HT1080 (cell line): ENCODE measurements at places on chromosomes 13 and 19.

DNA sequence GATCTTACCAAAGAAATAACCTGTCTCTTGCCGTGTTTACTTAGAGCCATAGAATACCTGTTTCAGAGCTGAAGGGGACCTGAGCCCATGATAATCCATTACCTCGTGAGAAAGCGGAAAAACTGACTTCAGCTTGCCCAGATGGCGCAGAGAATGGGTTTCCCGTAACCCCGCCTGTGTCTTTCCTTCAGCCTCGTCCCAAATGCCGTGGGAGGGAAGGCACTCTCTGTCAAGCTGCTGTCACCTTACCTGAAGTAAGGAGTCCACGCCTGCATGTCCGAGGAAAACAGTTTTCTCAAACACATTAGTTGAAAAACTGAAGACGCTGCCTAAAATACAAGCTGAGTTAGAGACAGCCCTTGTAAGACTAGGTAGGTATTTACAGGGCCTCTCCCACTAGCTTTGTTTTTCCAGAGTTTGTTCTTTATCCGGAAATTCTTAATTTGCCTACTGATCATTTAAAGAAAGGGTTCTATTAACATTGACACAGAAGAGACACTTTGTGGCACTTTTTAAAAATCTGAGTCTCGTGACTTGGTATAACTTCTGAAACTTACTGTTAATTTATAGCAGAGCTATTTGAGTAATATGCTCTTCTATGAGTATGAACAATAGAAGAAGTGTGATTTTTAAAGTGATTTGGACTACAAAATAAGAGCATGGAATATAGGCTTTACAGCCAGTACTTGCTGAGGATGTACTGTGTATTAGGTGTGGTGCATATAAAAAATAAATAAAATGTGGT, 1.3 kb upstream of the INTS6 start:
- DNase-seq, result peak; percentile 5

GRCh38 chr13:76667551-76667950, 218.7 kb downstream of the KCTD12 start:
- DNase-seq, result peak; percentile 26

DNA sequence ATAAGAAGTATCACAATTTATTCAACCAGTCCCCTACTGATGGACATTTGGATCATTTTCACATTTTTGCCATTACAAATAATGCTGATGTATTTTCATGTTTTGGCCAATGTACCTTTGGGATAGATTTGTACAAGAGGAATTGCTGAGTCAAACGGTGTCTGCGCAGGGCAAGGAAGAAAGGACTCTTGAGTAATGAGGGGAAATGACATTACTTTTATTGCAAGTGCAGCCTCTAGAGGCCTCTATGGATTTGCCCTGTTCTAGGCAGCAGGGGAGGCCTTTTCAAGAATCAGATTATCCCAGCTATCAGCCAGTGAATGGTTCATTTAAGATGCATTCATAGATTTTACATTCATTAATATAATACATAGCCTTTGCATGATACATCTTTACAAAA, 32.9 kb upstream of the GTF3A start:
- DNase-seq, result no peak

GRCh38 chr13:73300718-73301425, 242.1 kb downstream of the KLF5 start:
- no peak for DNase-seq

- no peak for DNase-seq
Measured at GRCh38 chr13:66795636-66796035, 434.5 kb downstream of the PCDH9 start.

GRCh38 chr19:47427241-47428176, 8.2 kb upstream of the MEIS3 start:
- peak; percentile 63 for DNase-seq

DNA sequence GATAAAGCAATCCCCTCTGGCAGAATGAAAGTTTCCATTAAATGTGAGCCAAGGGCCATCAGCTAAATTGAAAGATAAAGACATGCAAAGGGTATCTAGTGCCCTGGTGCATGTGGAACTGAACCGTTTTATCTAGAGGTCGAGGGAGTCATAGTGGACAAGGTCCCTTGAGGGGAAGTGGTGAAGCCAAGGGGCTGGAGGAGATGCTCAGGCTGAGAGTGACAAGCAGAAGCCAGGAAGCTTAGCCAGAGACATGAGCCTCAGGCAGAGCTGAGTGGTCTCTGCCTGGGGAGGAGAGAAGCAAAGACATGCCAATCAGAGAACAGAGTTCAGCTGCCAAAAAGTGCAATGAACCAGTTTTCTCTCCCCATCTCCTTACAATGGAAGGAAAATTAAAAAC, 68.1 kb upstream of the SLC10A2 start:
- no peak for DNase-seq

DNA sequence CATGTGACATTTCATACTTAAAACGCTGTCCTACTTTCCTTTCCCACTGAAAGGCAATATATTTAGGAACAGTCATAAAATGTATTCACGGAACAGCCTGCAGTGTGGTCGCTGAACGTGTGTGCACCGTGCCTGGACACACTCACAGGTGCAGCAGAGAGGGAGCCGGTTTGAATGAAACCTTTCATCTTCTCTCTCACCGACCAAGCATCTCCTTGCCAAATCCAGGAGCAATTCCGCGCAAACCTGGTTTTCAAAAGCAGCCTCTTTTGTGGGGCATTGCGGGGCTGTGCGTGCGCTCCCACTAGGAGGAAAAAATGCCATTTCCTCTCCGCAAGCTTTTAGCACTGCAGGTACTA, 1.0 kb downstream of the DCLK1 start:
- no peak for DNase-seq

- no peak for DNase-seq
Measured at GRCh38 chr19:4108767-4109625, 14.9 kb downstream of the MAP2K2 start.

DNA sequence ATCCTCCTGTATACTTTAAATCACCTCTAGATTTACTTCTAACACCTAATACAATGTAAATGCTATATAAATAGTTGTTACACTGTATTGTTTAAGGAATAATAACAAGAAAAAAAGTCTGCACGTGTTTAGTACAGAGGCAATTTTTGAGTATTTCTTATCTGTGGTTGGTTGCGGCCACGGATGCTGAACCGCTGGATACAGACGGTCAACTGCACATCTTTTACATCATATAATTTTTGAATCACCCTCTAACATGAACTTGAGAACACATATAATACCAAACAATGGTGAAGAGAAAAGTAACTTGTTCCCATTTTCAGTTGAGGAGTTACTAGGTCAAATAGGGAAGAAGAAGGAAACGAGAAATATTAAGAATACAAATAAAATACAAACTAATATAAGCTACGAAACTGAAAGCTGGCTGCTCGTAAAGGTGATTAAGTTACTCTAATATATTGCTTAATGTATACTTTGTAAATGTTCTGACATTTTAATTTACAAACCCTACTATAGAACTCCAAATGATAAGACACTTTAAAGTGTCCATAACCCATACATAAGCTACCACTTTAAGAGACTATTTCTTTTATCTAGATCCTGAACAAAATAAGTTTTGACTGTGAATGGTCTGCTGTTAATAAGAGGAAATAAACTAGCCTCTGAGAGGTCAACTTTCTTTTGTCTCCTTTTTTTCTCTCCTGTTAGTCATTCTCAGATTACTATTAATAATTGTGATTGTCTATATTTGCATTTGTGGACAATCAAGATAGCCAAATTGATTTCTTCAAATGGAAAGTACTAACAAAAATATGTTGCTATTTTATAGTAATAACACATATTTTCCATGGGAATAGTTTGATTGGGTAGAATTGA, 457.4 kb downstream of the DIAPH3 start:
- no peak for DNase-seq

DNA sequence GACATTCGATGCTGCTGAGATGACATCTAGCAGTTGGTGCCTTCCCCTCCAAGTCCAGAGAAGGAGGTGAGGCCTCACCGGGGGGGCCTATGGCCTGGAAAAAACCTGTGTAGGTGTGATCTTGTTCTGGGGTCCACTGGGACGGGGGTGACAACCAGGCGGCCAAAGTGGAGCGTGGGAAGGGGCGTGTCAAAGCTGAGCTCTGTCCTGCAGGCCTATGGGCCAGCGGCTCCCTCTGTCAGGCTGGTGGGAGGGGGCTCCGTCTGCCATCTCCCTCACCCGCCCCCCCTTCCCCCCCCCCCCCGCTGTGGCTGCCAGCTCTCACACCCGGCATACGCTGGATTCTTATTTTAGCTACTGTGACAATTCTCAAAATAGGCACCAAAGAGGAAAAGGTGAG, 56.7 kb upstream of the UQCRFS1 start:
- no peak for DNase-seq

- no peak for DNase-seq
Measured at GRCh38 chr13:90184355-90184754, 1163.1 kb upstream of the MIR17HG start.

DNA sequence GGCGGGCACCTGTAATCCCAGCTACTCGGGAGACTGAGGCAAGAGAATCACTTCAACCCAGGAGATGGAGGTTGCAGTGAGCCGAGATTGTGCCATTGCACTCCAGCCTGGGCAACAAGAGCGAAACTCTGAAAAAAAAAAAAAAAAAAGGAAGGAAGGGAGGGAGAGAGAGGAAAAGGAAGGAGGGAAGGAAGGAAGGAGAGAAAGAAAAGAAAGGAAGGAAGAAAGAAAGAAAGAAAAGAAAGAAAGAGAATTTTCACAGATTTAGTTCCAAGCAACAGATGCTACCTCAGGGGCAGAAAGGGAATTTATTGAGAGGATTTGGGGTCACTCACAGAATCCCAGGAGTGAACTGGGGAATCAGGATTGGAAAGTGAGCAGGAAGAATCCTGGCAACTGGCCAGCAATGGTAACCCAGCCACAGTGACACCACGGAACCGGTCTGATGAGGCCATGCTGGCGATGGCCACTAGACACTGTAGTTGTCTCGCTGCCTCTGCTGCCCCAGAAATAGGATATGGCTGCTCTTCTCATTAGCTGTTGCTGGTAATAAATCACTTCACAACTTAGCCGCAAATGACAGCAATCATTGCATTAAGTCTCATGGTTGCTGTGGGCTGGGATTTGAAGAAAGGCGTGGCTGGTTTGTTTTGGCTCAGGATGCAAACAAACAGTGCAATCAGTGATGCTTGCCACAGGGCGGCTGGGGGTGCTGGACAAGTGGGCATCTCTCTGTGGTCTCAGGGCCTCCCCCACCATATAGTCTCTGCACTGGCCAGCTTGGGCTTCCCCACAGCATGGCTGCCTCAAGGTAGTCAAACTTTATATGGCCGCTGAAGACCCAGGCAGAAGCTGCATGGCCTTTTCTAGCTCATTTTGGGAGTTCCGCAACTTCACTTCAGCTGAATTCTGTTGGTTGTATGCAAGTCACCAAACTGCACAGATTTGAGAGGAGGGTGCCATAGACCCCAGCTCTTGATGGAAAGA, 5.2 kb upstream of the BCAM start:
- no peak for DNase-seq

- no peak for DNase-seq
Measured at GRCh38 chr19:57934820-57935665, at the start of gene ZNF418. TSS of gene ZNF418 (minus strand) at chr19:57935402. CDS start at chr19:57933822, 1,580 bp downstream.

DNA sequence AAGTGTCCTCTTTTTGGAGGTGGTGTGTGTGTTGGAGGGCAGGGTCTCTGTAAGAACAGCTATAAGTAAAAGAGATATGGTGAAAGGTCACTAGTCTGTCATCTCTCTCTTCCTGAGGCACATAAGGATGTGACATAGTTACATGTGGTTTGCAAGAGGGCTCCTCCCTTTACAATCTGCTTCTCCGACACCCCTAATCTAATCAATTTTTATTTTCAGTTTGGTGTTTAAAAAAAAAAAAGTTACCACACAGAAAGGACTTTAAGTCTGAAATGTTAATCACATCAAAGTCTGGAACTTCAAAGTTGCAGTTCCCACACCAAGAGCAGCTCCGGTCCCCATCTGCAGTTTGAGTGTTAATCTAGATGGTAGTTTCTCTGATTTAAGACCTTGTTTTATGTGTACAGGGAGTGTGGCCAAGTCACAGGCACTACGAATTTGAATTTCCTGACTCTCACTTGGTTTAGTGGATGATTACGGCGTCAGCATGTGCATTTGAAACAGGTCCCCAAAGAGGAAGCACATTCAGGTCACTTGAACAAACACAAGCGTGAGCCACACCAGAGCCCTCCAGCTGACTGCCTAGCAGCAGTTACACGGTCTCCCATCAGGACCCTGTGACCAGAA, 53.1 kb downstream of the FOXO1 start:
- DNase-seq, result no peak

GRCh38 chr13:28429685-28430290, 65.1 kb downstream of the FLT1 start:
- DNase-seq, result no peak

DNA sequence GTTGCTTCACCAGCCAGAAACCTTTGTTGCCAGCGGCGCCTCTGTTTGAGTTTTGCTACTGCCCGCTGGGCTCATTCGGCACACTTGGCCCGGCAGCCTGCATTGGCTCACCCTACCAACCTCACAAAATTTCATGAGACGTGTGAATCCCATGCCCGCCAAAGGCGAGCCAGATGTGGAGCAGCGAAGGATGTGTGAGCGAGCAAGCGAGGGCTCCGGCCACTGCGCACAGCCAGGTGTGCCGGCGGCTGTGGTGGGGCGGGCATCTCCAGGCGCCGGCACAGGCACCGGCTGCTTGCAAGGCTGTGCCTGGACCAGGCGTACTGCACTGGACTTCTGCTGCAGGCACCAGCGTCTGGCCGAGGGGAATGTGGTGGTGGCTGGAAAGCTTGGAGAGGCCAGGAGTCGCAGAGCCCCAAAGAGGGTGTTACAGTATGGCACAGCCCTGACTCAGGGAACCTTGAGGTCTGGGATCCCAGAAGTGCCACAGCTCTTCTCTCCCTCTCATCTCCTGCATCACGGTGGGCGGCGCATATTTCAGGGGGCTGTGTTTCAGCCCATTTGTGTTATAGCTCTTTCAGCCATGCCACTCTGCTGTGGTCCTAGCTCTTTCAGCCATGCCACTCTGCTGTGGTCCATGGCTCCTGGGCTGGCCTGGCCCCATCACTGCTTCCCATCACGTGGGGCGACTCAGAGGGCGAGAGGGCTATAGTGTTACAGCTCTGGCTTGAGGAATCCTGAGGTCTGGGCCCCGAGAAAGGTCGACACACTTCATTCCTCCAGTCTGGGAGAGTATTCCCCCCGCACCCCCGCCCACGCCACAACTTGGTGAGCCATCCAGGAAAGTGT, 592.0 kb upstream of the SLITRK5 start:
- no peak for DNase-seq

- DNase-seq, result peak; percentile 50
Measured at GRCh38 chr13:75132701-75133695, 349.0 kb downstream of the TBC1D4 start.

DNA sequence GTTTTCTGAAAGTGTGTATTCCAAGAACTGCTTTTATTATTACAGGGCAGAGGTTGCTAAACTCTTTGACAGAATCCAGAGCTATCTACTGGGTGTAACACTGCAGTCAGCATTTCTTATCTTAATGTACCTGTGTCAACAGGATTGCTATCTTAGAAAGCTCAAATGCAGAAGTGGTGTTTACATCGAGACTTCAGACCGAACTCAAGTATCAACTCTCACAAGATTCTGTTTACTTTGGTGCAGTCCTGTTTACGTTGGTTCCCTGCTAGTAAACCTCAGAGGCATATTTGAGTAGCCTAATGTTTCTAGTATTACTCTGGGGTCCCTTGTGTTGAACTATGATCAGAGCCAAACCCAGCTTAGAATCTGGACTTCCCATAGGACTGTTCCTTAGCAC, 20.5 kb downstream of the SLC15A1 start:
- DNase-seq, result no peak

GRCh38 chr19:54189145-54189734, at the start of gene MBOAT7:
TSS of gene MBOAT7 (minus strand) at chr19:54189580. CDS start at chr19:54188508, 1,072 bp downstream.
- no peak for DNase-seq
